ENCODE measurements at places on chromosomes 16 and 17. TPM values are rescaled to one million over a fixed set of nuclear protein-coding genes. Genes with fewer than 3 reads are reported as not detected.

TBC1D28 gene
- not detected for total RNA-seq

DNA sequence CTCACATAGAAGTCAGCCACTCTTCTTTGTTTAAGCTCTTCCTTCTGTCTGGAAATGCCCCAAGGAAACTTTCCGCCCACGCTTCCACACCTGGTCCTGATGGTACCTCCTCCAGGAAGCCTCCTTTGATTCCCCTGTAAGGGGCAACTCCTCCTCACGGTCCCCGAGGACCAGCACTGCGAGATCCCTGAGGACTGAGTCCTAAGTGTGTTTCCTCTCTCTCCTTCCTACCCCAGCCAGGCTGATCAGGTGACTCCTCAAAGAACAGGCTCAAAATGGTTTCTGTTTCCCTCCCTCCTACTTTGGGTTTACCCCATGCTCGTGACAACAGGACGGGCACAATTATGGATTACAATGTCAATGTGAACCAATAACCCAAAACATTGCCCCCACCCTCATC lies 63.0 kb upstream of the MED9 start:
- DNase-seq = no peak

GRAP gene
- not detected for total RNA-seq

DNA sequence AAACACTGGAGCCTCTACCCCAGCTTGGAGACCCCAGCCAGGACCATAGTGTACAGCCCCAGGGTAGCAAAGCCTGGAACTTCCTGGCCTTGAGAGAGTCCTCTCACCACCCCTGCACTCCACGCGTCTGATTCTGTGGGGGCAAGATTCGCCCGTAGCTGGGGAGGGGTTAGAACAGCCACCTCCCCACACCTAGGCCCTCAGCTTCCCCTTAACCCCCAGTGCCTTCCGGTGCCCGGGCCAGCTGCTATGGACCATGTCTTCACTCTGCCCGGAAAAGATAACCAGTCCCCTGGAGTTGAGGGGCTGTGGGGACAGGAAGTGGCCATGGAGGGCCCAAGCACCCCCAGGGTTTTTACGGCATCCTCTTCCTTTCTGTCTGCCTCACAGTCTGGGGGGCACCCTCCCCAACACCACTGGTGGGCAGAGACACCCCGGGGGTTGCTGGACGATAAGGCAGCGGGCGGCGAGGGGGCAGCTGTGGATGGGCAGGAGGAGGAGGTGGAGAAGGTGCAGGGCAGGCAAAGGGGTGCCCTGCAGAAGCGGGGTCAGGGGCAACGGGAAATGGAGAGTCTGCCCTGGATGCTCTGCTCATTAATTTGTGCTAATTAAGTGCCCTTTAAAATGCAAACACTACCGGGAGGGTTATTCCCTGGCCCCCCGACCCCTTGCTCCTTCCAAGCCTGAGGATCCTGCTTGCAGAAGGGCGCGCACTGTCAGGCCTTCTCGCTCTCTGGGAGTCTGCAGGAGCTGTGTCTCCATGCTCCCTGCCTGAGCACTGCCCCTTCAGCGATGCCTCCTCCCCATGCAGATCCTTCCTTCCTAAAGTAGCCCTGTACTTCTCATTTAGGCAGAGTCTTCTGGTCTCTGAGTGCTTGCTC lies 2.4 kb downstream of the PRSS27 start:
- no peak for DNase-seq

PIRT gene
- not detected for total RNA-seq

CHST5 gene
- total RNA-seq = 0.29 TPM

GRCh38 chr17:81964081-81964849 lies 3.3 kb upstream of the NOTUM start:
- DNase-seq = no peak

TM4SF5 gene
- total RNA-seq = not detected

GRCh38 chr16:1983544-1984346 lies at the start of gene GFER:
Gene GFER (plus strand): TSS chr16:1984193. CDS start chr16:1984219, 26 bp downstream.
- DNase-seq = peak; percentile 86

DNA sequence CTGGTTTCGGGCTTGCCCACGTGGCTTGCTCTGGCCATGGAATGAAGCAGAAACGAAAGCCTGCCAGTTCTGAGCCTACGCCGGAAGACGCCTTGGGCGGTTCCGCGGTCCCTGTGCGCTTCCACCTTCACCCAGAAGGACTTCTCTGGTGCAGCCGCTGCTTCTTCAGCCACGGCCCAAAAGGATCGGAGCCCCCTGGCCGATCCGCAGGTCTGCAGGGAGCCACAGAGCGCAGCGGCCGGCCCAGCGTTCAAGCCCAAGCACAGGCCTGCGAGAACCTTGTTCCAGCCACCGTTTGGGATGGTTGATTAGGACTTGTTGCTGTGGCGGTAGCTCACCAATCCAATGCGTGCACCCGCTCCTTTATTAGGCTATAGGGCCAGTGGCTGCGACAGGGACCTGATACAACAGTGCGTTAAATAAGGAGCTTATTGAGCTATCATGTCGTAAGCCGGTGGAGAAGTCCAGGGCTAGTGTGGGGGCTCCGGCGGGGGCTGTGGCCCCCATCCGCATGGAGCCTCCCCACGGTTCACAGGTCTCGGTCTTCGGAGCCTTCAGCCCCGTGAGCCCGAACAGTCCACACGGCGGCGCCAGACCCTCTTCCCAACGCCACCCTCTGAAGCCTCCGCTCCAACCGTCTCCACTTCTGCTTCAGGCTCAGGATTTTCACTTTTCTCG lies 10.2 kb upstream of the MPP2 start:
- no peak for DNase-seq

- no peak for DNase-seq
These were observed 1017.1 kb upstream of the EEF2KMT start for GRCh38 chr16:6114691-6115090.

DNA sequence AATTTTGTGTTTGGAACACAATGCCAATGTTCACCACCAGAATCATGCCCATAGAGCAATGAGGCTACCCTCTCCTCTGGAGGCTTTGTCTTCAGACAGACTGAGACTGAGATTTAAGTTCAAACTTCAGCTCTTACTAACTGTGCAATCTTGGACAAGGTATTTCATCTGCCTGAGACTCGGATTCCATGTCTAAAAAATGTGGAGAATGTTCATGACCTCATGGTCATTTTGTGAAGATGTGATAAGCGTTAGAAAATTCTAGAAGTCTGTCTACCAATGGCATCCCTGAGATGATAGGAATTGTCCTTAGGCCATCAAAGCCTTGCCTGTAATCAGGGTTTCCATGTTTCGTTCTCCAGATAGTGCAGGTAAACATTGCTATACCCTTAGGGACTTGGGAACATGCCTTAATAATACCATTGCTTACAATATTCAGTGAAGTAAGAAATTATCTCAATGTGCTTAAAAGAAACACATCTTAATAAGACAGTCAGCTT lies 388.2 kb upstream of the MAF start:
- no peak for DNase-seq

DNA sequence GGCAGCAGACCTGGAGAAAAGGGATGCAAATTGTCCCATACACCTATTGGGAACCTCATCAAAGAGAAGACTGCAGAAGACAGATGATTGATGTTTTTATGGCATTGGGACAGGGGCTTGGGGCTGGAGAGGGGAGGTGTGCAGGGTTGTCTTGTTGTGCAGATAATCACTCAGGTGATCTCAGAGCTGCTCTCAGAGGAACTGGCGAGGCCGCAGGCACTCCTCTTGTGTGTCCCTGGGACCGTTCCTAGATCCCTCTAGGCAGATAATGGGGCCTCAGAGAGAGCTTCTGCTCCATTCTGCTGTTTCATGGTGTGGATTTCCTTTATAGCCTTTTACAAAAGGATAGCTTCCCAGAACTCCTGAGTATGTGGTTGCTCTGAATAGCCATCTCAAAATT lies 1.6 kb downstream of the RNF213 start:
- no peak for DNase-seq

- DNase-seq = no peak
These were observed 28.9 kb upstream of the CCL2 start for GRCh38 chr17:34226011-34226743.

GRCh38 chr16:54576785-54577184 lies 290.2 kb upstream of the IRX3 start:
- DNase-seq = no peak

- no peak for DNase-seq
These were observed 2.6 kb downstream of the ATP2A3 start for GRCh38 chr17:3961564-3962047.

- DNase-seq = no peak
These were observed 5.1 kb downstream of the RGS11 start for GRCh38 chr16:270381-271255.

SLC13A5 gene
- total RNA-seq = not detected

DNA sequence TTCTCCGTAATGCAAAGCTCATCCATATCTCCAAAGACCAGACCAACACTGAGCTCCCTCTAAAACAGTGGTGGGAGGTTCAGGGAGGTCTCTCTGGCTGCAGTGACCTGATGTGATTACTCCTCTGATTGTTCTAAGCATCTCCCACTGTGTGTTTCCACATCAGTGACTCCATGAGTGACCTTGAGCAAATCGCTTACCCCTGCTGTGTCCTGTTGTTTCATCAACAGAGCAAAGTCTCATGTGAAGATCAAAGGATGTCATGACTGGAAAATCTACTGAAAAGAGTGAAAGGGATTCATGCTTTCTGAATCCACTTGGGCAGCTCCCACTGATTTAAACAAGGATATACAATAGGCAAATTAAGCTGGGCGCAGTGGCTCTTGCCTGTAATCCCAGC lies 352.9 kb downstream of the TMEM114 start:
- no peak for DNase-seq

GRCh38 chr17:1460233-1460632 lies 4.2 kb upstream of the CRK start:
- DNase-seq = peak; percentile 66

DNA sequence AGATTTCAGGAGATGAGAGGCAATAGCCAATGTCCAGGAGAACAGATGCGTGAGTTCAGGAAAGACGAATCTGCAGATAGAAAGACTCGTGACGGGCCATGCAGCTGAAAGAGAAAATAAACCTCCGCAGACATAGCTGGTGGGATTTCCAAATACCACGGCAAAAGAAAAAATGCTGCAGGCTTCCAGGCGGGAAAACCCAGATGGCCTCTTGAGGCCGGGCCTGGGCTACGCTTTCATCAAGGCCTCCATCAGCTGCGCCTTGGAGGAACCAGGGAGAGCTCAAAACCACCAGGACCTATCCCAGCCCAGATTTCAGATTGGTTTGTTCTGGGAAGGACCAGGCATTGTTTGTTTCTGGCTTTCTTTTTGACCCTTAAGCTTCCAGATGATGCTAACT lies 16.7 kb downstream of the CCDC40 start:
- DNase-seq = no peak

DNA sequence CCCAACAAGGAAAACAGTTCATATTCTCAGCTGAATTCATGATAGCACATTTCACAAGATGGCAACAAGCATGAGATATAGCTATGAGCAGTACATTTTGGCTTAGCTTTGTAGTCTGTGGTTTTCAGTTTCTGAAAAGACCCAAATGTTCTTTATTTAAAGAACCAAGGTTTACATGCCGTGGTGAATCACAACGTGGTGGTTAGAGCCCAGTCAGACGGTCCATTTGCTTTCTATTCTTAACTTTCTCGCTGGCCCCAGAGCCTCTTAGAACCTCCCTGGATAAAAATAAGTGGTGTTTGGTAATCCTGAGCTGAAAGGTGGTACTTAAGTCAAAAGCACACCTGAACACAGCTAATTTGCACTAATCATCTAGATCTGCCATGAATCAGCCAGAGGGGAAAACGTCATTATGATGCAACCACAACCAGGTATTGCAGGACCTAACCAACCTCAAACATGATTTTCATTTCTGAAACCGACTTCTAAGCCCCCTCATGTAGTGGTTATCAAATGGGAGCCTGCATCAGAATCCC lies 18.6 kb upstream of the HAPSTR1 start:
- DNase-seq = peak; percentile 54

- DNase-seq = no peak
These were observed 33.6 kb upstream of the CCR7 start for GRCh38 chr17:40598619-40599467.

SERPINF2 gene
- 2.2 TPM for total RNA-seq

COG4 gene
- 56.4 TPM for total RNA-seq

DNA sequence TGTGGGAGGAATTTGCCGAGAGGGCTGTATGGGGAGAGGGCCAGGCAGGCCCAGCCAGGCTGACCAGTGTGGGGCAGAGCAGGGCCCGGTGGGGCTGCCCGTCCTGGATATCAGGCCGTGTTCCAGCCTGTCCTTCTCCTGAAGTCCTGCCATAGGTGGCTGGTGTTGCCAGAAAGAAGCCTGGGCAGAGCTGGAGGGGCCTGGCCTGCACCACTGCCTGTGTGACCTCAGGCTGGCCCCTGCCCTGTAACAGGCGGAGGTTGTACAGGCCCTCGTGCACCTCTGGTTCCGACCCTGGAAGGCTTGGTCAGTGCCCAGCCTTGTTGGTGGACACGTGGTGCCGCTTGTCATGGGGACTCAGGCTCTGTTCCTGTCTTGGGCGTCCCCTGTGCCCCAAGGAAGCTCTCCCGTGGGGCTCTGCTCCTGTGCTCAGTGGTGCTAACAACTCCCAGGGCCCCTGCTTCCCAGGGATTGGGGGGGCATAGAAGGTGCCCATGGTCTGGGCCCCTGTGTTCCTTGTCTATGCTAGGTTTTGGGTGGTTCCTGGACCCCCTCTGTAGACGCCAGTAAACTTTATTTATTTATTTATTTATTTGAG lies 33.3 kb downstream of the ADCY7 start:
- no peak for DNase-seq

Data from PC-3 (cell line).